ENCODE measurements at places on chromosomes 4 and X.

GRCh38 chrX:132219343-132219768, at the start of gene RAP2C:
Gene RAP2C (minus strand): TSS chrX:132219447. CDS start chrX:132217268, 2,179 bp downstream.
- no peak for DNase-seq

DNA sequence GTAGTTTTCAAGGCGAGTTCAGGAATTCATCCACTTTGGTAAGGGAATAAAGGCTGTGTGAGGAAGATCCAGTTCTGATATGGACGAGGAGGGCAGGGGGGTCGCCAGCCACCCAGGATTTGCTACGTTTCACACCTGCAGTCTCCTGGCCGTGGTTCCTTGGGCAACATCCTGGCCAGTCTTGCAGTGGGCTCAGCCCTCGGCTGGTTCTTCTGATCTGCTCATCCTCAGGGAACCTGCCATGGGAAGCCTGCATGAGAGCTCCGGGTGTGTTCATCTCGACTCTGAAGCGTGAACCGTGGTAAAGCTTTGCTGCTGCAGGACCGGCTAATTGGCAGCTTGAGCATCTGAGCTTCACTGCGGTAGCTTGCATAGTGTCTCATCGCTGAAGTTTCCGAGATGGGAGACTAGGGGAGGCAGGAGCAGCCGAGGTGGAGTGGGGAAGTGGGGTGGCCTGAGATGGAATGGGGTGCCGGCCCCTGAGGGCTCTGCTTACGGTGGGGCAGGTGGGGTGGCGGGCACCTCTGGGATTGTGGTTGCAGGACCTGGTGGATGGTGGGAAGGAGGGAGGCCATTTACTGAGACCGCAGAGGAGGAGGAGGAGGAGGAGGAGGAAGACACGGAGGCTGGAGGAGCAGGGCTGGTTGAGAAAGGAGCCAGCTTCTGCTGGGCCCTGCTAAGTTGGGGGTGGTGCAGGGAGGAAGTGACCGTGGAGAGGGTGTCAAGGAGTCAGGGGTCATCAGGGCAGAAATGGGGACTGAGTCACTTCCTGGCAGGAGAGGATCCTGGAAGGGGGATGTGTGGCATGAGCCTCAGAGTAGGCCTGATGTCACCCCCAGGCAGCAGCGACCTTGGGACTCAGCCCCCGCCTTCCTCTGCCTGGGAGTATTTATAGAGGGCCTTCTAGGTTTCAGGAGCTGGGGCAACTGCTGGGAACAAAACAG, 213.1 kb upstream of the PSAPL1 start:
- no peak for DNase-seq

DNA sequence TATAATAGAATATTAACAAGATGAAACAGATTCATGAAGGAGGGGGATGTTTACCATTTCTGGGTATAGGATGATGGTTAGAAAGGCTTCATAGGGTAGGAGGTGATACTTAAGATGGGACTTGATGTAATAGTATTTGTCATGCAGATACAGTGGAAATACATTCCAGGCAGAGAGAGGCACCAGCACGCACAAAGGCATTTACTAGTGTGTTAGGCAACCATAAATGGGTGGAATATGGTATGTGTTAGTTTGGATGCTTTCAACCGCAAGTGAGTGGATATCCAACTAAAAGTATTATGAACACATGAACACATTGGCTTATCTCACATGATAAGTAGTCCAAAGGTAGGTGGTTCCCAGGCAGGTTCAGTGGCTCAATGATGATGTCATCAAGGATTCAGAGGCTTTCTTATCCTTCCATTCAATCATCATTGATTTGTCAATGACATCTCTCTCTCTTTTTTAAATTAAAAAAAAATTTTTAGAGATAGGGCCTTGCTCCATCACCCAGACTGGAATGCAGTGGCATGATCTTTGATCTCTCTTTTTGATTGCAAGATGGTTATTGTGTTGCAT, 12.7 kb upstream of the STARD8 start:
- no peak for DNase-seq

GRCh38 chr4:5127556-5127955, 76.3 kb downstream of the STK32B start:
- DNase-seq: no peak
